ENCODE measurements at places on chromosomes 12 and 14.

DNA sequence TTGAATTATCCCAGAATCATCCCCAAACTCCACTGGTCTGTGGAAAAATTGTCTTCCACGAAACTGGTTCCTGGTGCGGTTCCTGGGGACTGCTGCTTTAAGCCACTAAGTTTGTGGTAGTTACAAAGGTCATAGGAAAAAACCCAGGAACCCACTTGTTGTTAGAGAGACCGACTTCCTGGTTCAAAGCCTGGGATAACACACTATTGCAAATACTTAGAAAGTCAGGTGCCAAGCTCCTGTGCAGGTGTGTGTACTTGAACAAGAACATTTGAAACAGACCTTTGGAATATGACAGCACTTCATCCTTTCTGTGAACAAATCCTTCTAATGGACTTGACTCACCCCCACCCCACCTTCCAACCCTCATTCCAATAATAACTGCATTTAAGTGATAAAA lies 519.6 kb downstream of the GLT1D1 start:
- DNase-seq: no peak

GRCh38 chr14:32075672-32076277 lies 1.3 kb upstream of the ARHGAP5 start:
- no peak for DNase-seq

DNA sequence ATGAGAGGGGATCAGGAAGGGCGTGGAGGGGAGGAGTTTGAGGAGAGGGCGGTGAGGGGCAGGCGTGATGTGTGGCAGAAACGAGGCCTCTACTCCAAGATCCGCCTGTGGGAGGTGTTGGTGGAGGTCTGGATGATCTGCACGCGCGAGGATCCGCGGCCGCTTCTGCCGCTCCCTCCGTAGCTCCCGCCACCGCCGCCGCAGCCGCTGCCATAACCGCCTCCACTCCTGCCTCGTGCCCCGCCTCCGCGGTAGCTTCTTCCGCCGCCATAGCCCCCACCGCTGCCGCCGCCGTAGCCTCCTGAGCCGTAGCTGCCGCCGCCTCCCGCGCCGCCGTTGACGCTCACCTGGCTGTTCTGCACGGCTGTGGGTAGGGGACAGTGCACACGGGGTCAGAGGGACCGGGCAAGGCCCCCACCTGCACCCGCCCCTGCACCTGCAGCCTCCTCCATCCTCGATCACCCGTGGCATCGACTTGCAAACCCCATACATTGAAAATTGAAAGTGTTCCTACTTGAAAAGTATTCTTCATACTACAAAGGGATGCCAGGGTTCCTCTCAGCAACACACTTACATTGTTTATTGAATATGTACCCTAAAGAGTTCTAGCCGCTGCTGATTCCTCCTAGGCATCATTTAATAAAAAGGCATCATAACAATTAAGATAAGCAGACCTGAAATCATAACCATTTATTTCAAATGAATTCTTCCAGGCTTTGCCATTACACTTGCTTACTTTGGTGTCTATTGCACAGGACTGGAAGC lies 11.1 kb upstream of the KRT1 start:
- no peak for DNase-seq

DNA sequence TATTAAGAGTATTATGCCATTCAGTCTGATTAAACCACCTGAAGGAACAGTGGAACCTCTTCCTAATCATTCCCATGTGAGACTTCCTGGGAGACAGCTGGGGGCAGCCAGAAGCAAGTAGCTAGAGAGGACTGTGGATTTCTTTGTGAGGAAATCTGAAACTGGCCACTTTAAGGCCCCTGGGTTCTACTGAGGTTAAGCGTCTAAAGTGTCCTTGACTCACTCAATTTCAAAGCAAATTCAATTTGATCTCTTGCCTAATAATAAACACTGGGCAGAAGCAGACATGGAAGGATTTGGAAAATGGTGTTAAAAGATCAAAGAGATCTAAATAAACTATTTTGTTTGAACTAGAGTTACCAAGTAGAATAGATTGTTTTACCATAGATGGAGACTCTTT lies 909.9 kb downstream of the NRXN3 start:
- DNase-seq: no peak

DNA sequence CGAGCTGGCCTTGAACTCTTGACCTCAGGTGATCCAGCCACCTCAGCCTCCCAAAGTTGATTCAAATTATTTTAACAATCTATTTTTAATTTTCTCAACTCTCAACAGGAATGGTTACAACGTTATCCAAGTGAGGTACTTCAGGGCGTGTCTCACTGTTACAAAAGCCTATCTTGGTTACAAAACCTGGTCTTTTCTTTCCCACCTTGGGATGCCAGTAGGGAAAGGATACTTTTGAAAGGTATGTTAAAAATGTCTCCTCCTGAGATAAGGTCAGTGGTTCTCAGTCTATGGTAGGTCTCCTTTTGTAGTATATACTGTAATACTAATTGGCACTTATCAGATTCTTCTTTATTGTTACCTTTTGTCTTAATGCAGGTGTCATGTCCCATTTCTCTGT lies 4.9 kb downstream of the SPTSSA start:
- DNase-seq: no peak

DNA sequence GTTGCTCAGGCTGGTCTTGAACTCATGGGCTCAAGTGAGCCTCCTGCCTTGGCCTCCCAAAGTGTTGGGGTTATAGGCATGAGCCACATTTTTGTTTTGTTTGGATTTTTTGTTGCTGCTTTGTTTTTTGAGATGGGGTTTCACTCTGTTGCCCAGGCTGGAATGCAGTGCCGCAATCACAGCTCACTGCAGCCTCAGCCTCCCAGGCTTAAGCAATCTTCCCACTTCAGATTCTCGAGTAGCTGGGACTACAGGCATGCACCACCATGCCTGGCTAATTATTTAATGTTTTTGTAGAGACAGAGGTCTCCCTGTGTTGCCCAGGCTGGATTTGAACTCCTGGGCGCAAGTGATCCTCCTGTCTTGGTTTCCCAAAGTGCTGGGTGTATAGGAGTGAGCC lies 5.7 kb upstream of the PLEK2 start:
- DNase-seq: no peak

DNA sequence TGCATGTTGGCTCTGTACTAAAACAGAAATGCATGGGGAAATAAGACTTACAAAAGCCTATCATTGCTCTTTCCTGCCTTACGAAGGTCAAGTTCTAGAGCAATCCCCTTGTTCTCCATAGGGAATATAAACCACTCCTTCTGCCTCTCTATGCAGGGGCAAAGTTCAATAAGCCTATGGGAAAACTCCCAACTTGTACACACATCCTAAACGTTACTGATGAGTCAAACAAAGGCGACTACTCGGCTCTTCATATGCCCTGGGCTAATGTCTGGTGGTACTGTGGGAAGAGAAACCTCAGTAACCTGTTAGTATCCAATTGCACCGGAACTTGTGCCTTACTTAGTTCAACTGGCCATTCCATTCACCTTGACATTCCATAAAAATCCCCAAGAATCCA lies 32.7 kb downstream of the PRMT8 start:
- no peak for DNase-seq

- no peak for DNase-seq
Measured at GRCh38 chr12:12626471-12626870, 14.8 kb downstream of the CREBL2 start.

- DNase-seq: no peak
Measured at GRCh38 chr12:5944688-5945070, 380 bp downstream of the ANO2 start.

DNA sequence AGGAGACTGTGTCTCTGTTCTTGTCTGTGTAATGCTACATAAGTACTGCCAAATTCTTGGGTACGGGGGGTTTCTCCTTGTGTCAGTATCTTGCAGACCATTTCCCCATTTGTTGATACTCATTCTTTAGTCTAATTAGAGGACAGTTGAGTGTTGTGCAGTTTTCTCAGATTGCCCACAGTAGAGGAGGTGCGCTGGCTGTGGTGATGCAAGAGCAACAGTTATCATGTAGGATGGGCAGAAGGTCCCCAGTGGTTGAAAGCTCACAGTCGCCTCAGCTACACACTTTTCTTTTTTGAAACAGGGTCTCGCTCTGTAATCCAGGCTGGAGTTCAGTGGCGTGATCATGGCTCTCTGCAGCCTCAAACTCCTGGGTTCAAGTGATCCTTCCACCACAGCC lies 37.8 kb upstream of the ATP2A2 start:
- no peak for DNase-seq

DNA sequence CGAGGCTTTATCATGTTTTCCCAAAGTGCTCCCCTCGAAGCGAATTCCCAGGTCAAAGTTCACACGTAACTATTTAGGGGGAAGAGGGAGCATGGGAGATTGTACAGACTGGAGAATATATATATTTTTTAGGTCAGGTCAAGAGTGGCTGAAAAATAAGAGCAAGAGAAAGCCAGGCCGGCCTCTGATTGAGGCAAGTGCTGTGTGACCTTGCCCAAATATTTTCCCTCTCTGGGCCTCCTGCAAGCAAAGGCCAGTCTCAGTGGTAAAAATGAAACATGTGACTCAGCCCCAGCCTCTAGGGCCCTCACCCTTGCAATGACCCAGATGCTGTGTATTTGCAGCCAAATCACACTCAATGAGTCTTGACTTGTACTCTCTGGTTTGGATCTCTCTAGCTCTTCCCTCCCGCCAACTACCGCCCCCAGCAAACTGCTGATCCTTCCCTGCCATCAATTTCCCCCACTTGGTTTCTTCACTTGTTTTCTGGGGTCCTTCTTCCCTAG lies 34.1 kb downstream of the SMUG1 start:
- DNase-seq: no peak

- DNase-seq: no peak
Measured at GRCh38 chr12:95459310-95459709, 14.6 kb upstream of the METAP2 start.

DNA sequence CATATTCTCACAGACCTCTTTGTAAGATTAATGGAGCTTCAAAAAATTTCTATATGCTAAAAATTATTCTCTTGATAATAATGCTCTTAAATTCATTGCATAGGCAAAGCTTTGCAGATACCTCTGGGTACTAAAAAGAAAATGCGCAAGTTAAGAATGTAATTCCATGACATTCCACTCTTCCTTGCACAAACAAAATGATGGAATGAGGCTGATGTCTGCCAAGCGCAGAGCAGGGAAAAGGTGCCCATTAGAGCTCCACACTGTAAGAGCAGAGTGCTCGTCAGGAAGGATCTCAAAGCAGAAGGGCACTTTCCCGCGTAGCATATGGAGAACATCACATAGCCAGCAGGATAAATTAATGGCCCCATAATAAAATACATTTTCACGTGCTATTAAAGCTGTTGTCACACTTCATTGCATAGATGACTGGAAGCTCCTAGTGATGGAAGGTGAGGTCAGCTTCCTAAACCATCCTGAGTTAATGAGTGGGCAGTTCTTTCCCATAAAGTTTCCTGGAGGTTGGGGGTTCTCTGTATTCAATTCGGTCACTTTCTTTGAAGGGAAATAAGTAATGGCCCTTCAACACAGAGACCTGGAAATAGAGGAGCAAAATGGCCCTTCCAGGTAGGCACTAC lies 1058.9 kb downstream of the GALC start:
- no peak for DNase-seq

GRCh38 chr14:104297313-104297704 lies 158.9 kb downstream of the KIF26A start:
- DNase-seq: no peak

DNA sequence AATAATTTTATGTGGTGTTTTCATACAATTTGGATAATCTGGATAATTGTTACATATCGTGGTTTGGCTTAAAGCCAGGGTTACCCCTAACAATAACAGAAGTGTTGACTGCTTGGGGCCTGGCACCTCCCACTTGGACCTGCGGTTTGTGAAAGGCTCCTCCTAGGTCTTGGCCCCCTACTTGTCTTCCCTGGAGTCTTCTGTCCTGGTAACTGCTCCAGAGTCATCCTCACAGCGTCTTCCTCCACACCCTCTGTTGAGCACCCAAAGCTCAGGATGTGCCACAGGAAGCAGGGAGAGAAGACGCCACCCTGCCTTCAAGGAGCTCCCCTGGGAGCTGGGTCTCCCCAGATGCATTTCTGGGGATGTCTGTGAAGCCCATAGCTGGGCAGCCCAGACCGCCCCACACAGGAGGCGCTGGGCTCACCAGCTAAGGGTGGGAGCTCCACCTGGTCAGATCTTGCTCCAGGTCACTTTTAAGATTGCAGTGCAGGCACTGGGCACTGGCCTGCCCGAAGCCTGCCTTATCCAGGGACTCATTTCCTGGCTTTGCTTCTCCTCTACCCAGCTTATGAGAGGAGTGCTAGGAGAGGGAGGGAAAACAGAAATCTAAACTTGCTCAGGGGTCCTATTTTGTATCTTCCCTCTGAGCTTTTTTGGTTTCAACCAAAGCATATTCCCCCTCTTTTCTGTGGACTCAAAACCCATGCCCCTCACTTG lies 98.2 kb downstream of the ZFP36L1 start:
- DNase-seq: no peak

Data from NCI-H1436 (cell line).